ENCODE measurements at places on chromosomes 3 and 15.

DNA sequence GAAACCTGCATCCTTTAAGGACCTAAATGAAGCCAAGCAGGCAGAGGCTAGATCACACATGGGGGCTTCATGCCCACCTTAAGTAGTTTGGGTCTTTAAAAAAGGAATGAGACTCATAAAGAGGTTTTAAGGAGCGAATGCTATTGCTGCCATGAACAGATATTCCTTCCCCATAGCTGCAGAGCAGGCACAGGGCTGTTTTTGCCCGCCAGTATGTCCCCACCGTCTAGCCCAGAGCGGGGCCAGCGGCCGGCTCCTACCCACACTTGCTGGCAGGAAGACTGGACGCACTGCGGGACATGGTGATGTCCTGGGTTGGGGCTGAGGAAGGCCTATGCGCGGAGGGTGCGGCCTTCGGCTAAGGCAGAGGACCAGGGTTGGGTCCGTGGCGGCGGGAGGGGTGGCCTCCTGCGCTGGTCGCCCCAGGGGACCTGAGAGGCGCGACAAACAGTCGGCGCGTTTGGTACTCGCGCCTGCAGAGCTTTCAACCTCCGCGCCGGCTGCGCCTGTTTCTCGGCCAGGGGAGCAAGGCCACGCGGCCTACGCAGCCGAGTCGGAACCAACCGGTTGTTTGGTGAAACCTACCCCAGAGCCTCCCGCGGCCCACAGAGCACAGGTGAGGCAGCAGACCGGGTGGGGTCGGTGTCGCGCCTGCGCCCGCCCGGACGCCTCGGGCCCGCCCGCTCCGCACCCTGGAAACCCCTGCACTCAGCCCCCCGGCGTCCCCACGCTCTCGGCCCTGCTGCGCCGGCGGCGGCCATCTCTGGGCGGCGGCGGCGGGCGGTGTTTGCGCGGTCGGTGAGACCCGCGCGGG, at the start of gene FAIM:
TSS of gene FAIM (plus strand) at position 450 of the 814 bp plus-strand sequence. CDS start 10,956 bp downstream, outside the sequence.
- peak; percentile 87 for DNase-seq

GRCh38 chr15:58136731-58137130, 1.4 kb upstream of the AQP9 start:
- no peak for DNase-seq

- no peak for DNase-seq
Observed at GRCh38 chr3:65493371-65493882, 545.3 kb downstream of the MAGI1 start.

DNA sequence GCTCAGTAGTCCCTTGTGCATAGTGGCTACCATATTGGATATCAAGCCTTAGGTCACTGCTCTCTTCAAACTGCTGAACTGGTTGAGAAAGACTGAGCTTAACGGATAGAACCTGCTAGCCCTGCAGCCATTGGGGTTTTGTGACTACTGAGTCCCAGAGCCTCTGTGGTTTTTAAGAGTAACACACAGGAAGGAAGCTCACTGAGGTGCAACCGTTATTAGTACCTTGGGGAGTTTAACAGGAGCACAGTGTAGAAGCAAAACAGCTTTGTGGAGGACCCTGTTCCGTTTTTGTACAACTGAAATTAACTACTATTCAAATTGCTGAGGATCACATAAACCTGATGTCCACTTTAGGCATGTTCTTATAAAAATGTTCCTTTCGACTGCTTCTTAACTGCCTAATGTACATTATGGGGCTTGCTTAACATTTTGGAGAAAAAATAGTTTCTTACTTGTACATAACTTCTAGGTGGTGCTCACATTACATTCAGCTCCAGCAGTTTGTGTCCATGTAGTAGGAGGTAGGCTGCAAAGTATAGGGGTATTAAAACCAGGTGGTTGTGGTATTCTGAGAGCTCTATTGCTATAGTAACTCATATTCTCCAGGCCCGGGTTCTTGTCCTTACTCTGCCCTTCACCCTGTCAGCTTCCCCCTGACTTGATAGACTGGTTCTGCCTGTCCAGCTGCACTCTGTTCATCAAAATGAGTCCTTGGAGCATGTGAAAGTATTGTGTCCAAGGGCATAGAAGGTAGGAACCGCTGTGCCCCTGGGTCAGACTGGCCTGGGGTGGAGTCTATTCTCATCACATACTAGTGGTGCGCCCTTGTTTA, 17.3 kb downstream of the PXK start:
- DNase-seq, result no peak

GRCh38 chr3:44987332-44987731, 11.3 kb downstream of the EXOSC7 start:
- DNase-seq, result no peak

- DNase-seq, result peak; percentile 68
Observed at GRCh38 chr3:143002727-143003126, 1.4 kb downstream of the U2SURP start.

- no peak for DNase-seq
Observed at GRCh38 chr3:116808725-116809124, 99.1 kb downstream of the TUSC7 start.

DNA sequence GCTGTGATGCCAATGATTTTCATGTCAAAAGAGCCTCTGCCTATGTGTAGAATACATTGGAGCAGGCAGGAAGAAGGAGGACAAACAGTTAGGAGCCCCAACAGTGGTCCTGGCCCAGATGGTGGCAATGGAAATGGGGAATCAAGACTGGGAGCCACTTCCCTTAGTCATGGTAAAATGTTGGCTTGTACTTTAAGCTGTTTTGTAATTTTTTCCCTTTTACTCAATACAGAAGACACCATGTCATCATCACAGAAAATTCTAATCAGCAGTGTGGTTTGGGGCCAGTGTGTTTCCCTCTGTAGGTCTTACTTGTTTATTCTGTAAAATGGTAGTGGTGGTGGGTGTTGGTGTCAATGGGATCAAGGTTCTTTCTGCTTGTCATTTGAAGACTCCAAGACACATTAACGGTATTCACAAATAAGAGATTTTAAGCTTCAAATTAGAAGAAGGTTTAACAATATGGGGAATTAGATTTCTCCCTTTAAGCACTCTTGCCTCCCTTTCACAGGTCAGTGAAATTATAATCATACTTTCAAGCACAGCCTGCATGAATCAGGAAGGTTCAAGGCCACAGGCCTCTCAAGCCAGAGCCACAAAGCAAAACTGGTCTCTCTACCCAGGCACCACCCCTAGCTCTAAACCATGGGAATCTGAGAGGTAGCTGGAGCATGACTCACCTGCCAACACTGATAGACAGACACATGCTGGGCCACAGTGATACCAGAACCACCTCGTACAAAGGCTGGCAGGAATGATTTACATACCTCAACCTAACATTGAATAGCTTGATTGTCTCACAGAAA, 24.9 kb downstream of the SIAH2 start:
- no peak for DNase-seq

Data from NCI-H82 (cell line).